ENCODE measurements at places on chromosomes 13 and 19.
A peak's percentile ranks its signal among the peaks of the same experiment; 100 is the strongest.

- no peak for DNase-seq
Observed at GRCh38 chr19:34364462-34364829, 550 bp upstream of the GPI start.

GRCh38 chr13:102847272-102848234 lies 1.7 kb downstream of the ERCC5 start:
- peak; percentile 62 for DNase-seq

GRCh38 chr13:59631271-59631670 lies 532.5 kb downstream of the DIAPH3 start:
- DNase-seq: no peak

- no peak for DNase-seq
Observed at GRCh38 chr19:51781999-51782398, 13.0 kb upstream of the FPR3 start.
